ENCODE measurements at places on chromosomes 13 and 19.

DNA sequence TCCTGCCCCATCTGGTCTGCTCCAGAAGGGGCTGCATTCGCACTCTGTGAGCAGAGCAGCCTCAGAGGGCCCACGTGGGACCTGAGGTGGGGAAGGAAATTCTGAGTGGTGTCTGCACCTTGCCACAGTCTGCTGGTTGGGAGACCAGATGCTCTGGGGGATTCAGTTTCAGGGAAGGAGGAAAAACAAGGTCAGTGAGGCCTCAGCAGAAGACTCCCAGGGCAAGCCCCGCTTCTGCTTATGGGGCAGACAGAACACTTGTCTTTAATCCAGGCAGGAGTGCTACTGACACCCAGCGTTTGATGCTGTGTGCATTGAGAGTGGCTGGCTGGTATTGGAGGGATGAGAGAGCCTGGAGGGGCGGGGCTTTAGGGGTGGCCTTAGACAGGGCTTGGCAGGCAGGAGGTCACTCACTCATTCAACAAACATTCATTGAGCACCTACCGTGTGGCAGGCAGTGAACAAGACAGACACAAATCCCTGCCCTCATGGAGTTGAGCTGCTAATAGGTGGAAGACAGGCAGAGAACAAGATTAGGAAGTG lies 4.9 kb upstream of the CLEC17A start:
- DNase-seq: no peak

- DNase-seq: no peak
Measured at GRCh38 chr13:94170145-94170571, 309.3 kb downstream of the DCT start.

GRCh38 chr19:30817965-30818567 lies 445.9 kb downstream of the ZNF536 start:
- no peak for DNase-seq

DNA sequence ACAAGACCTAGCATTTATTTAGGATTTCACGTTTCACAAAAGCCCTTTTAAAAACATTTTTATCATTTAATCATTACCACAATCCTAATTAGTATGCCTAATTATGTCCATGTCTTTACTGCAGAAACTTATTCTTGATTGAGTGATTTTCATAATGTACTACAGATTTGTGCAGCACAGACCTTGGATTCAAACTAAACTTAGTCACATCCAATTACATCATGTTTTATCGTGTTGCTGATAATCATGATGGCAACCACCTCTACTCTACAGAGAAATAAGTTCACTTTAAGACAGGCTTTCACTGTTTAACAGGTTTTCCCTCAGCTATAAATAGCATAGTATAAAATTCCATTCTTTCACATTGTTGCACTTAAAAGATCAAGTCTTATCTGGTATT lies 240.9 kb upstream of the RFC3 start:
- no peak for DNase-seq

DNA sequence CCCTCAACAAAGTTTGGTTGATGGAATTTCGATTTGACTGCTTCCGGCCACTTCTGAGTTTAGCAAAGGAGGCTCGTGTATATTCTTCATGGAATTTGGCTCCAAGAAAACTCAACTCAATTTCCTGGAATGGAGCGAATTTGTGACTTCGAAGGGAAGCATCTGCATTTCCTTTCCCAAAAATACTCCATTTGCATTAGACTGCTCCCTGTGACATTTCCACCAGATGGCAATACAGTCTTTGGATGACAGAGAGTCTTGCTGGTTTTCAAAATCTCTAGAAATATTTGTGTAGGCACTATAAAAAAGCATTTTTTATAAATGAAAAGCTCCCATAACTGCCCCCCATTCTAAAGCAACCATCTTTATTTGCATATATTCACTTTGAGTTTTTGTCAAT lies 4.1 kb downstream of the C1QTNF9 start:
- no peak for DNase-seq

DNA sequence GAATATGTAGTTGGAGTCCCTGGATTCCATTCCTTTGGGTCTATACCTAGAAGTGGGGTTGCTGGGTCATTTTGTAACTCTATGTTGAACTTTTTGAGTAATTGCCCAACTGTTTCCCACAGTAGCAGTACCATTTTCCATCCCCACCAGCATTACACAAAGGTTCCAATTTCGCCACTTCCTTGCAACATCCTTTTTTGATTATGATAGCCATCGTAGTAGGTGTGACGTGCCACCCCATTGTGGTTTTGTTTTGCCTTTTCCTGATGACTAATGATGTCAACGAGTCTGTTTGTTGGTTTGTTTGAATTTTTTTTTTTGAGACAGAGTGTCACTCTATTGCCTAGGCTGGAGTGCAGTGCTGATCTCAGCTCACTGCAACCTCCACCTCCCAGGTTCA lies 3.3 kb upstream of the PEX11G start:
- no peak for DNase-seq

GRCh38 chr13:76820759-76821158 lies 65.4 kb downstream of the KCTD12 start:
- no peak for DNase-seq

DNA sequence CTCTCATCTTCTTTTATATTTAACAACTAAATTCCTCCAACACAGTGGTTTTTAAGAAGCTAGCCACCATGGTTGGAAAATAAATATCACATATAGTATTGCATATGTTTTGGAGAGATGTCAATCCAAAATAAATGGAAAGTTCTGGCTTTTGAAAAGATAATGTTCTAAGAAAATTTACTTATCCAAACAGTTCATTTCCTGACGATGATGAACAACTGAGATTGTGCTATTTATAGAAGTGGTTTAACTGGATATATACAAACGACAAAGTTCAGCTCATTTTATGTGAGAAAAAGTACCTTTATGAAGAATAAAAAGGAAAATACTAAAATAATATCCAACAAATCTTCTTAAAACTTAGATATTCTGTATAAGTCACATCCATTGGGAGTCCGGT lies 174.7 kb downstream of the MZT1 start:
- DNase-seq: no peak

GRCh38 chr13:98577836-98578285 lies 954 bp upstream of the STK24 start:
- no peak for DNase-seq

GRCh38 chr19:41799444-41800000 lies 3.1 kb downstream of the CEACAM3 start:
- DNase-seq: no peak

GRCh38 chr13:27421101-27421871 lies 3.1 kb upstream of the GTF3A start:
- no peak for DNase-seq

- DNase-seq: no peak
Measured at GRCh38 chr13:33207615-33207961, 78.0 kb downstream of the STARD13 start.

- no peak for DNase-seq
Measured at GRCh38 chr19:7161292-7161691, 91.8 kb downstream of the ZNF557 start.

DNA sequence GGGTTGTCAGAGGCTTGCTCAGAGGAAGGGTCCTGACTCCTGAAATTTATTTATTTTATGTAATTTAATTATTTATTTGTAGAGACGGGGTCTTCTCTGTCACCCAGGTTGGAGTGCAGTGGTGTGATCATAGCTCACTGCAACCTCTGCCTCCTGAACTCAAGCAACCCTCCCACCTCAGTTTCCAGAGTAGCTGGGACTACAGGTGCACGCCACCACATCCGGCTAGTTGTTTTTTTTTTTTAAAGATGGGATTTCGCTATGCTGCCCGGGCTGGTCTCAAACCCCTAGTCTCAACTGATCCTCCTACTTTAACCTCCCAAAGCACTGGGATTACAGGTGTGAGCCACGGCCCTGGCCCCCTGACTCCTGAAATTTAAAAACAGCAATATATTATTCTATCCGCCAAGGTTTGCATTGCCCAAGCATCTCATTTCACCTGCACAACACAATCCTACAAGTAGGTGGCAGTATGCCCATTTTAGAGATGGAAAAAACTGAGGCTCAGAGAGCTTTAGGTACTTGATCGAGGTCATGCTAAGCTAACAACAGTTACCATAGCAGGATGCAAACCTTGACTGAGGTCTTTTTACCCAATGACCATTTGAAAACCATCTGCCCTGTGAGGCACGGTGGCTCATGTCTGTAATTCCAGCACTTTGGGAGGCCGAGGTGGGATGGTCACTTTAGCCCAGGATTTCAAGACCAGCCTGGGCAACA lies 18.1 kb downstream of the ARHGEF18 start:
- DNase-seq: no peak

DNA sequence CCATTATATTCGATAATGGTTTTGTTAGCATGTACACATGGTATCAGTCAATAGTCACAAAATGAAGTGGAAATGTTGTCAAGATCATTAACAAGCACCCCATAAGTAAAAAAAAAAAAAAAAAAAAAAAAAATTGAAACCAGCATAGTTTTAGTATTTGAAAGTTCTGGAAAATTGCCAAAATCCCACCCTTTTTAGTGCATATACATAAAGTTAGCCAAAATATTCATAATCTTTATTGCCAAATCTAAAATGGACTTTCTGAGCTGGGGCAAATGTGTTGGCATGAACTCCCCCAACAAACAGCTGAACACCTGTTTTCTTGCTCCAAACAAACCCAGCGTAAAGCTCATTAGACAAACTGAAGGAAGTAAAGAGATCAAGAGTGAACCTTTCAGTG lies 73.9 kb downstream of the MZT1 start:
- DNase-seq: no peak
